ENCODE measurements at places on chromosomes 5 and 9.

- no peak for DNase-seq
Measured at GRCh38 chr9:100756217-100756616, 178.3 kb downstream of the CAVIN4 start.

DNA sequence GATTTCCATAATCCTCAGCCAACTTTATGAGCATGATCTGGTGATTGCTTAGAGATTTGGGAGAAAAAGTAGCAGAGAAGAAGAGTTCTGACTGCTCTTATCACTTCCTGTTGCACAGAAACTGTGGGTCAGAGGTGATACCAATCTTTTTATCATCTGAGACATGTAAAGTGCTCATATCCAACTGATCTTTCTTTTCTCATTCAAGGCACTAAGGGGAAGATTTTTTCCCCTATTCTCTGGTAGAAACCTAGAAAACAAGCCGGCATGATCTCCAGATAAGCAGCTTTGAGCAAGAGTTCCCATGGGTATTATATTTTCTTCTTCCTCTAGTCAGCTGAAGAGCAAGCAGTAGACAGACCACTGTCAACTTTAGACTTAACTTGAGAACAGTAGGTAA lies 29.0 kb upstream of the GPR150 start:
- no peak for DNase-seq

DNA sequence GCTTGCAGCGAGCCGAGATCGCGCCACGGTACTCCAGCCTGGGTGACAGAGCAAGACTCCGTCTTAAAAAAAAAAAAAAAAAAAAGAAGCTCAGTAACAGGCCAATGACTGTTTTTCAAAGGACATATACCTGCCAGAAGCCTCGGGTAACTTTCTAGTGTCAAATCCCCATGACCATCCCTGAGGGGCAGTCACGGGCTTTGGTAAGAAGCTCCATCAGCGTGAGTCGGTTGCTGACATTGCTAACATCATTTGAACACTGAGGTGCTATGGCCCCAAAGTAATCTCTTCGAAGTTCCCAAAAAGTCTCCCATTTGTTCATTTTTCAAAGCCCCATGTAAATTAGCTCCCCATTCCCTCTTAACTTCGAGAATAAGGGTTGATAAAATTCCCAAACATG lies 11.6 kb downstream of the NAIP start:
- DNase-seq = no peak

- no peak for DNase-seq
Measured at GRCh38 chr5:172543484-172544298, 89.4 kb upstream of the SH3PXD2B start.

GRCh38 chr5:173010021-173010420 lies 26.4 kb downstream of the ATP6V0E1 start:
- DNase-seq = no peak

DNA sequence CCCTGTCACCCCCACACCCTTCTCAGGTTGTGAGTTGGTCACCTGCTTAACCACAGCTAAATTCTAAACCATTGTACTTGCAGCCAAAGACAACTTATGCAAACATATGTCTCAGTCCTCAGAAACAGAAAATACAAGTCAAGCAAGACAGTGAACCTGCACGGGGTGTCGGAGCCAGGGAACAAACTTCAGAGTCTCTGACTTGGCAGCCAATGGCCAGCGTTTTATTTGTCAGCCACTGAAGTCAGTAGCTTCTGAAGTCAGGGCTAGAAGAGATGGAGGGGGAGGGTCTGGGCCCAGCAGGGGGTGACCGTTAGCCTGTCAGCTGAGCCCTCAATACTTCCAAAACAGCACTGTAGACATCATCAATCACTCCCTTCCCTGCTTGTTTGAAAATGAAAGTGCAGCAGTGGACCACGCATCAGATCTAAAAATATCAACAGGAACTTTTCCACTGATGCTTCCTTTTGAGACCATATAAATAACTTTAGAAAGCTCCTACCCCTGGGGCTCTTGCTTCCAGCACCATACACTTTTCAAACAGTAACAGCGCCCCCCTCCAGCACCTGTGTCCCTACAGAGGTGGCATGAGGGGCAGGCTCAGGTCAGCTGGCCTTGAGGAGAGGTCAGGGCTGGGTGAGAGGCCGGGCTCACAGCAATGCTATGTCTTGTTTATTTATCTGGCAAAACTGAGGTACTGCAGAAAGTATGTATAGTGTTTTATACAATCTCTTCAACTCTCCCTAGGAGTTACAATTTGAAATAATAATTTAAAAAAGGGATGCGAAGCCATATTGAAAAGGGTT lies 142.5 kb downstream of the ACER2 start:
- no peak for DNase-seq

DNA sequence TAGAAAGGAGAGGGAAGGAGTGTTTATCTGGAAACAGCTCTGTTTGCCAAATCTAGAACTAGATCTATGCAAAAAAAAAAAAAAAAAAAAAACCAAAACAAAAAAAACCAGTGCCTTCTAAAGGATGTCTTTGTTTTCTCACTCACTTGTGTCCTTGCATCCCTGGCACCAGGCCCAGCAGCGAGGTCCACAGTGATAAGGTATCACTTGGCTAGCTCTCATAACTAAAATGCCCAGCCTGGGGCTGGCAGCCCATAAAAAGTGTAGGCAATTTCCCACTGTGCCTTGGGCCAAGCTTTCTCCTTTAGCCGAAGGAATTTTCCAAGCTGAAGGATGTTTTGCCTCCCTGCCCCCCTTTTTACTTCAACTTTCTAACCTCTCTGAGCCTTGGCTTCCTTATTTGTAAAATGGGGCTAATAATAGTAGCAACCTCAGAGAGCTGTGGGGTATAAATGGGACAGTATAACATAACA lies 20.8 kb downstream of the RGS3 start:
- DNase-seq = no peak

GRCh38 chr5:22852807-22853660 lies at the start of gene CDH12:
Gene CDH12, minus strand, starts transcription at chr5:22853344.
- DNase-seq = no peak

DNA sequence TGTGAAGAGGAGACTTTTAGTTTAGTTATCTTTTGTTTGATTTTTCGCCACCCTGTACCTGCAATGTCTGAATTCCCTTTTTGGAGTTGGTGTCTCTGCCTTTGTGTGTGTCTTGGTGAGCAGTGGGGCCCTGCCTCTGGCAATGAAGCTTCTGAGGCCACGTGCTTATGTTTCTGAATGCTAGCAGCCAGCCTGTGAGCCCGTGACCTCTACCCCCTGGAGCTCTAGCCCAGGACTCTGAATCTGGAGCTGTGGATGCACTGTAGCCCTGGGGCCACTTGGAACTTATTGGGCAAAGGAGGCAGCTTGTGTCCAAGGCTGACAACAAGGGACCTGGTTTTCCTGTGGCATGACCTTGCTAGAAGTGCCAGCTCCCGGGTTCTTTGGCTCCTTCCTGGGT lies 19.4 kb downstream of the ENTREP1 start:
- DNase-seq = no peak

DNA sequence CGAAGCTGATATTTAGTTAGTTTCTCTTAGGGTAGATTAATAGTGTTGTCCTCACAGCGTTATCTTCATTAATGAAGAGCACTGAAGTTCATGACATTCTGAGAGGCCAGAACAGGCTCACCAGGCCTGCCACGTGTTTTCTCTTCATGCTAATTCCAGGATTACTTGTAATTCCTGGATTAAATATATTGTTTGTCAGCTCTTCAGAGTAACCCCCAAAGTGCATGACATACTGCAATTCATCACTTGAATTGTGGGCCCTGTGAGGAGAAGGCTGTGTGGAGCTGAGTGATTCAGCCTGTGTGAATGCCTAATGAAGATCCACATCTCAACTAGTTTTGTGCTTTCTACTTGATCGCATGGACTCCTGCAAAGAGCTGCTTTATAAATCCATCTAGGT lies 401.0 kb upstream of the ADAMTSL1 start:
- DNase-seq = no peak

- no peak for DNase-seq
Measured at GRCh38 chr5:35963381-35963843, 25.0 kb upstream of the CAPSL start.

GRCh38 chr5:78760770-78761169 lies 112.2 kb upstream of the LHFPL2 start:
- no peak for DNase-seq

Measured in CD8-positive, alpha-beta T cell (primary cell).